ENCODE measurements at places on chromosomes 12 and 14.

GRCh38 chr12:9732921-9733461, at the start of gene CLECL1:
TSS of gene CLECL1 (minus strand) at chr12:9733097.
- DNase-seq, result no peak

DNA sequence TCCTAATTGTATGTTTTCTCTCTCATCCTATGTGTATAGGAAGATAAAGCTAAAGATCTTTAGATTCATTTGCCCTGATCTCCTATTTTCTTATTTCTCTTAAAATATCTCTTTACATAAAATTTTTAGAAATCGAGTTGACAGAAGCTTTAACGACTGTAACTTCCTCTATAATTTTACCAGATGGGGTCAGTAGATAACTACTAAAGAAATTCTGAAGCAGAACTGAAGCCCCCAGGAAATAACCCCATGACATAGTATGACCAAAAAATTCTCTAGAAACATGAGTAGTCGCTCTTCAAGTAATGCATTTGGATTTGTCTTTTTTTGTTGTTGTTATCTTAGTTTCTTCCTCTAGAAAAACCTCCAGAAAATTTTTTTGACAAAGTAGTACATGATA, 288.0 kb downstream of the ERC1 start:
- no peak for DNase-seq

GRCh38 chr12:73277971-73278370, 1005.8 kb downstream of the TRHDE start:
- DNase-seq, result no peak

GRCh38 chr12:130987151-130987931, 33.6 kb downstream of the ADGRD1 start:
- DNase-seq, result no peak

GRCh38 chr14:68486033-68486732, 306.7 kb downstream of the ZFP36L1 start:
- DNase-seq, result no peak

DNA sequence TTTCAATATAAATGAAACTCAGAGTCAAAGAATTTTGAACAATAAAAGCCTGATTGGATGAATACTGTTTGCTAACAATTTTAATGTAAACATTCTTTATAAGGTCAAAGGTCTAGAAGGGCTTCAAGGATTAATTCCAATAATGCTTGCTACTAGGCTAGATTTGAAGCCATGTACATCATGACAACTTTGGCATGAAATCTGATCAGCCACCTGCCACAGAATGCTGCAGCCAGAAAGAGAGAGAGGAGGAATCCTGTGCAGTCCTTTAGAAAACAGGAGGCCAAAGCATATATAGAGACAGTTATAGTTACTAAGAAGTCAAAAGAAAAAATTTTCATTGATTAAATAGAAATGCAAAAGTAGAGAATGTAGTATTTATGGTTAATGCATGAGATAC, 47.1 kb downstream of the ABCD2 start:
- DNase-seq, result no peak

- no peak for DNase-seq
Observed at GRCh38 chr12:14601692-14602478, 34.2 kb upstream of the PLBD1 start.

DNA sequence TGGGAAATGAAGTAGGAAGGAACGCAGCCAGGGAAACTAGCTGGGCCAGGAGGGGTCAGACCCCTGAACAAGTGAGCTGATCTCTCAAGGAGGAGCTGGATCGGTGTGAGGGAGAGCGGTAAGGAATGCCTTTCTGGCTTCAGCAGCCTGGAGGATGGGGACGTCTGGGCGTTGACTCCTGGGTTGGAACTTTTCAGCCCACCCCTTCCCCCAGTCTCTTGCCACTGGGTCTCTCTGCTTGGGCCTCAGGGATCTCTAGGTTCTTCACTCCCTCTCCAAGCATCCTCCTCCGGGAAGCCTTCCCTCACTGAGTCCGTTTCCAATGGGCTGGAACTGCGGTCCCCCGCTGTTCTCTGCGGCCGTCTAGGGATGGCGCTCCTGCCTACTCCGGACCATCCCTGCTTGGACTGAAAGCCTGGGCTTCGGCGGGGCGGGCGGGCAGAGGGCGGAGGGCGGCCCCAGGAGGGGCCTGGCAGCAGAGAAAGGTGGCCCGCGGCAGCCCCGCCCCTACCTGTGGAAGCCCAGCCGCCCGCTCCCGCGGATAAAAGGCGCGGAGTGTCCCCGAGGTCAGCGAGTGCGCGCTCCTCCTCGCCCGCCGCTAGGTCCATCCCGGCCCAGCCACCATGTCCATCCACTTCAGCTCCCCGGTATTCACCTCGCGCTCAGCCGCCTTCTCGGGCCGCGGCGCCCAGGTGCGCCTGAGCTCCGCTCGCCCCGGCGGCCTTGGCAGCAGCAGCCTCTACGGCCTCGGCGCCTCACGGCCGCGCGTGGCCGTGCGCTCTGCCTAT, at the start of gene KRT7:
KRT7 (plus strand) TSS at position 570 of the 788 bp plus-strand sequence; CDS start at position 624, 54 bp downstream.
- no peak for DNase-seq

DNA sequence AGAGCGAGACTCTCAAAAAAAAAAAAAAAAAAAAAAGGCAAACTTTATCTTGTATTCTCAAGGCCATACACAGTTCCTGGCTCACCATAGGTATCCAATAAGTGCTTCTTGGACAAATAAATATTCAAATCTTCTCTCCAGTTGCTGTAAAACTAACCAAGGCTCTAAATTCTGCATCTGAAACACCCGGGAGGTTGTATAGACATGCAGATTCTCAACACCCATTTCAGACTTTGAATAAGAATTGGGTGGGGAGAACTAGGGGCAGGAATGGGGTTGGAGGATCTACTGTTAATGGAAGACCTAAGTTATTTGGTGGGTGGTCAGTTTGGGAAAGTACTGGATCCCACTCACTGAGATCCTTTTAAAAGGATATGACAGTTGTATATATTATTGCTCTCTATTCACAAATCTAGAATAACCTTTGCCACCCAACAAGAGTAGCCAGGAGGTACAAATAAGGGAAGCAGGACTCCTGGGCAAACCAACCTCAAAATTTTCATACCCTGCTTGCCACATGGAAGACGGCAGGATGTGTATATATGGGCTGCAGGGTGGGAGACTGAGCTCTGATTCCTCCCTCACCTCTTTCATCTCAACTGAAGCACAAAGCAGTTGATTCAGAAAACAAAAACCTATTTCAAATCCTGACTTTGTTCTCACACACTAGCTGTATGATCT, 879 bp downstream of the GDF3 start:
- no peak for DNase-seq

- peak; percentile 90 for DNase-seq
Observed at GRCh38 chr14:79278798-79279644, 932.3 kb downstream of the DIO2 start.

GRCh38 chr12:87704374-87704773, 324.8 kb downstream of the C12orf50 start:
- no peak for DNase-seq

DNA sequence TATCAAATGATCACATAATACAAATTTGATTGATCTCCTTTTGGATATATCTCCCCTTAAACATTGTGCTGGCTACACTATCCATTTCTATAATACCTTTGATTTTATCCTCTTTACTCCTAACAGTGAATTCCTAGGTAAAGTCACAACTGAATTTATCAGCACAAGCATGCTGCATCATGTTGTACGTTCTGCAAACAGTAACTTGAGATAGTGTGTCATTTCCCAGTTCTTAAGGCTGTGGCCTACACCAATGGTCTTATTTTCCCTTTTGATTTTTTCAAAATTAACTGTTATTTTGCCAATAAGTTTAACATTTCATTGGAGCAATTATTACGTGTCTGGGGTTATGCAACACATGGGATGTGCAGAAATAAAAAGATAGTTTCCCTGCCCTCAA, 24.8 kb downstream of the PRKCH start:
- DNase-seq, result no peak

- DNase-seq, result no peak
Observed at GRCh38 chr12:132772606-132773005, 11.0 kb upstream of the ANKLE2 start.

GRCh38 chr12:77486872-77487271, 343.8 kb upstream of the NAV3 start:
- no peak for DNase-seq

GRCh38 chr12:47111392-47111778, 31.6 kb upstream of the AMIGO2 start:
- no peak for DNase-seq

- DNase-seq, result no peak
Observed at GRCh38 chr12:60144395-60144794, 548.6 kb downstream of the SLC16A7 start.

- no peak for DNase-seq
Observed at GRCh38 chr12:25427337-25428249, 125.5 kb downstream of the LMNTD1 start.

GRCh38 chr12:90970471-90970870, 15.5 kb upstream of the CCER1 start:
- no peak for DNase-seq

- DNase-seq, result no peak
Observed at GRCh38 chr12:10136637-10137205, 6.7 kb upstream of the CLEC7A start.

DNA sequence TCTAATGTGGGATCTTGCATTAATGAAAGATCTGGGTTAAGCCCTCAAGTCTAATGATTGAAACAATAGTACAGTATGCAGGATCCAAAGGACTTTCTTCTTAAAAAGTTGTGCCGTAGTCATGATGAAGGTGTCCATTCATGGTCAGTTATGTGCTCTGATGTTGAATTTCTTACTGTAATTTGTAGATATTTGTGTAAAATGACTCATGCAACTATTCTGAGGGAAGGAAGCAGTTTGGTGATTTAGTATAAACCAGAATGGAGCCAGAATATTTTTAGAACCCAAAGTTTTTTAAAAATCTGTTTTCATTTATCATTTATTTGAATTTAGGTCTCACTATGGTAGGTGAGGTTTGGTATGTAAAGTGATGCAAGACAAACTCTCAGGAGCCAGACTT, 151.2 kb downstream of the AKAP6 start:
- DNase-seq, result no peak

DNA sequence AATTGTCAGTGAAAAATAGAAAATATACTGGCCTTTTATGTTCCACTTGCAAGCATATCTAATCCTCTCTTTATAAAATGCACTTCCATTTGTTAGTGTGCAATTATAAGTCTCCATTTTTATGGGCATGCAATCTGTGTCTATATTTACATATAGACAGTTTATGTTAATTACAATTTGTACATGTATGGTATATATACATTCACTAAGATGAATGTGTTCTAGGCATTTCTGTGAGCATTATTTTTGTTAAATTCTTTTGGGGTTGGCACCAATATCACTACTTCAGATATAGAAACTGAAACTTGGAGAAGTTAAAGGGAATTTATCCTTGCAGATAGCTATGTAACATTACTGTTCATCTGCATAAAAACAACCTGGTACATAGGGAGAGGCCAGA, 470.8 kb upstream of the LMO3 start:
- DNase-seq, result no peak

DNA sequence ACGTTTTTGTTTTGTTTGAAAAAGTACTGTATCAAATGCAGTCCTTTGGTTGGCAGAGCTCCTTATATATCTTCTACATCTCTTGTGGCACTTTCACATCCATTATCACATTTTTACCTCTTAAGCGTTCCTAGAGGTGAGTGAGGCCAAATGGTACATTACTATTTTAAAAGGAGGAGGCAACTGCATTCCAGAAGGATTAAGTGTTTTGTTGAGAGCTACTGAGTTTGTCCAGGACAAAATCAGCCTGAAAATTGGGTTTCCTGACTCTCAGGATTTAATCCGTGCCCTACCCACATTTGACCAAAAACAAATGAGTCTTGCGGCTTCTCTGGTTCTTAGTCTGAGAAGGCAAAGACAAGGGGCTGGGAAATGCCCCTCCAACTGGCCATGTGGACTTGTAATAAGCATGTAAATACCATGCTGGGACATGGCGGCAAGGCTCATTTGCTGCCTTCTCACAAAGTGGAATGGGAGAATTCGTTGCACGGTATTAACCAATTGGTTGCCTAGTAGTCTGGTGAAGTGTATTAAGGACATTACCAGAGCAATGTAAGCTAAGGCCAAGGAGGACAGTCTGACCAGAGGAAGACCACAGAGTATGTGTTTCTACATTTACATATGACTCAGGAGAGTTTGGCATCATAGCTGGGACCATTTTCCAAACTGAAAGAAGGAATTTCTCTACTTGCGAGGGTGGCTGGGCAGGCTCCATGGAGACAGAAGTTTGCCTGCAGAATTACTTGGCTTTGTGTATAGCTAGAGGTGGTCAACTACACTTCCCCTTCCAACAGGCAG, 175.8 kb upstream of the PLXNC1 start:
- no peak for DNase-seq

DNA sequence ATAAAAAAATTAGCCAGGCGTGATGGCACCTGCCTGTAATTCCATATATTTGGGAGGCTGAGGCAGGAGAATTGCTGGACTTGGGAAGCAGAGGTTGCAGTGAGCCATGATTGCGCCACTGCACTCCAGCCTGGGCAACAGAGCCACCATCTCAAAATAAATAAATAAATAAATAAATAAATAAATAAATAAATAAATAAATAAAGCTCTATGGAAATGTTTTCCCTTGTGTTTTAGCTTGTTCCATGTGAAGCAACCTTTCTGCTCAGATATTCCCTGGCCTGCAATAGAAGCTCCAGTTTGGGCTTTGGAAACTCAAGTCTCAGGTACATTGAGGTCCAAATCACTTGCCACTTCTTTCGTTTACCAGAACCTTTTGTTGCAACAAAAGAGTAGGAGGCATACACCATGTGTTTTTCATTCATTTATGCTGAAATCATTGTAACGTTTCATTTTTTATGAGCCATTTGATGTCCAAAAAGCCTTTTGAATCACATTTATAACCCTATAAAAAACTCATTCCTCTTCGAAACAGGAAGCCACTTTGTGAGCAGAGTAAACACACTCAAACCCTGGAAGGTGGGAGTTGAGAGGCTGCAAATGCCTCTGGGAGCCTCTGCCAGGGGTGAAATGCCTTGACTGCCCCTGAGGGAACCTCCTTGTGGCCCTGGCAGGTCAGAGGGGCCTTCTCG, 376.6 kb upstream of the TBX3 start:
- DNase-seq, result no peak

DNA sequence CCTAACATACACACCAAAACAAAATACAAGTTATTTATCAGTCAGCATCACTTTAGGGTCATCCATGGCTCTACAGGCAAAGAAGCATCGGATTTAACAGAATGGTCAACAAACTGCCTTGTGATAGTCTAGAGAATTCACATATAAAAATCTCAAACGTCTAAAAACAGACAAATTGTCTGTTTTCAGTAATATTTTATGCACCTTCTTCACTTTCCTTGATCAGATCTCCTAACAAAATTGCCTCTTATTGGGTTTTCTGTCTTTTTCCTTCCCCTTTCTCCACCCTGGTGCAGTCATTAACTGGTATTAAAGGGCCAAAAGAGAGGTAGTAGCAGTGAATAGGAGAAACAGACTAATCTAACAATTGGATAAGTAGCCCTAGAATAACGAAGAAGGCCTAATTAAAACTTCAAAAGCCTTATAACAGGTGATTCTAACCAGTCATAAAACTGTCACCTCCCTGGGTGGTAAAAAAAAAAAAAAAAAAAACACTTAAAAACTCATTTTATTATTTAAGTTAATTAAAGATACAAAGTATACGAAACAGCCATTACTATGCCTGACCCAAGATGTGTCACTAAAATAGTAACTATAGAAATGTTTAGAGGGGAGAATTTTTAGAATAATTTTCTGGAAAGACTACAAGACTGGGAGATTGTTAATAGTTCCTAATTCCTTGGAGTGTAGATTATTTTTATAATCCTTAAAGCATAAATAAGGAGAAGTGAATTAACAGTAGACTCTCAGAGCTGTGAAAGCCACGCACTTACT, 1.5 kb downstream of the KIF21A start:
- DNase-seq, result no peak

GRCh38 chr12:99915251-99916082, 69.3 kb downstream of the ANKS1B start:
- no peak for DNase-seq
